ENCODE measurements at places on chromosomes 12 and 14.

- no peak for DNase-seq
Observed at GRCh38 chr12:96434107-96434506, 33.9 kb upstream of the CDK17 start.

GRCh38 chr12:118050972-118051910 lies 9.7 kb downstream of the WSB2 start:
- DNase-seq, result no peak

- no peak for DNase-seq
Observed at GRCh38 chr12:123933214-123933613, 39.4 kb downstream of the CCDC92 start.

GRCh38 chr12:622416-622815 lies 40.8 kb downstream of the NINJ2 start:
- DNase-seq, result no peak

GRCh38 chr12:65827827-65828231 lies 3.5 kb downstream of the HMGA2 start:
- peak; percentile 40 for DNase-seq

DNA sequence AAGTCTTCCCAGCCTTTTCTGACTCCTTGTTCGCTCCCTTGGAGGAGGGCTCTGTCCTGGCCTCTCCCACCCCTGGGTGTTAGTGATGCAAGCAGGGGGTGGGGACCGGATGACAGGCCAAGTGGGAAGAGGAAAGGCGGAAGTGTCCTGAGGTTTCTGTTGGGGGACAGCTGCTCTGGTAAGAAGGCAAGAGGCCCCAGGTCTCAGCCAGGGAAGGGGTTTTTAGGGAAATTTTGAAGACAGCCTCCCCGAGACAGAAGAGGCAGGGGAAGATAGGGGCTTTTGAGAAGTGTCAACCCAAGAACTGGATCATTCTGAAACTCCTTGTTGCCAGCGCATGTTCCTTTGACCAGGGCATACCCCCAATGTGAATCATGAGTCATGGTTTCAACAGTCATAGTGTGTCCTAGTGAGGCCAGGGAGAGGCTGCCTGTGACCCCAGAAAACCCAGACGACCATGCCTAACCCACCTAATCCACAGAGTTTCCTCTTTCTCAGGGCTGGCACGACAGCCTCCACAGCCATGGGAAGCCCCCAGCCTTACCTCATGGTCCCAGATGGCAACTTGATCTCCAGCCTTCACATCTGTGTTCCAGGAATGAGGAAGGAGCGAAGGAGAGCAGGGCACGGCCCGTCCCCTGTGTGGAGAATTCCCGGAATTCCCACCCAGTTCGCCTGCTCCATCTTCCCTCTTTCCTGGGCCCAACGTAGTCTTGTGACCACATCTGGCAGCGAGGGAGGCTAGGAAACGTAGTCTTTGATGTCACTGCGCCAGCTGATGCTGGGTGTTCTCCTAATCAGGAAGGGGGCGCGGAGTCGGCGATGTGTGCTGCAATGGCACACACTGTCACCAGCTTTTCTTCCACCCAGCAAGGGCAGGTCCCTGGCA lies 4.9 kb upstream of the GPR132 start:
- no peak for DNase-seq

DNA sequence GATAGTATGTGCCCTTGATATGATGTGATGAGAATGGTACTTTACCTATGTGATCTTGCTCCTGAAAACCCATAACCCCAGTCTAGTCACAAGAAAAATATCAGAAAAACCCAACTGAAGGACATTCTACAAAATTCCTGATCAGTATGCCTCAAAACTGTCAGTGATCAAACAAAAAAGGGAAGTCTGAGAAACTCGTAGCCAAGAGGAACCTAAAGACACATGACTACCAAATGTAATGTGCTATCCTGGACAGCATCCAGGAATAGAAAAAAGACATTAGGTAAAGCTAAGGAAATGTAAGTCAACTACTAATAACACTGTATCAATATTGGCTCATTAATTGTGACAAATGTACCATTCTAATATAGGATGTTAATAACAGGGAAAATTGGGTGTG lies 4.1 kb upstream of the WIF1 start:
- DNase-seq, result no peak

DNA sequence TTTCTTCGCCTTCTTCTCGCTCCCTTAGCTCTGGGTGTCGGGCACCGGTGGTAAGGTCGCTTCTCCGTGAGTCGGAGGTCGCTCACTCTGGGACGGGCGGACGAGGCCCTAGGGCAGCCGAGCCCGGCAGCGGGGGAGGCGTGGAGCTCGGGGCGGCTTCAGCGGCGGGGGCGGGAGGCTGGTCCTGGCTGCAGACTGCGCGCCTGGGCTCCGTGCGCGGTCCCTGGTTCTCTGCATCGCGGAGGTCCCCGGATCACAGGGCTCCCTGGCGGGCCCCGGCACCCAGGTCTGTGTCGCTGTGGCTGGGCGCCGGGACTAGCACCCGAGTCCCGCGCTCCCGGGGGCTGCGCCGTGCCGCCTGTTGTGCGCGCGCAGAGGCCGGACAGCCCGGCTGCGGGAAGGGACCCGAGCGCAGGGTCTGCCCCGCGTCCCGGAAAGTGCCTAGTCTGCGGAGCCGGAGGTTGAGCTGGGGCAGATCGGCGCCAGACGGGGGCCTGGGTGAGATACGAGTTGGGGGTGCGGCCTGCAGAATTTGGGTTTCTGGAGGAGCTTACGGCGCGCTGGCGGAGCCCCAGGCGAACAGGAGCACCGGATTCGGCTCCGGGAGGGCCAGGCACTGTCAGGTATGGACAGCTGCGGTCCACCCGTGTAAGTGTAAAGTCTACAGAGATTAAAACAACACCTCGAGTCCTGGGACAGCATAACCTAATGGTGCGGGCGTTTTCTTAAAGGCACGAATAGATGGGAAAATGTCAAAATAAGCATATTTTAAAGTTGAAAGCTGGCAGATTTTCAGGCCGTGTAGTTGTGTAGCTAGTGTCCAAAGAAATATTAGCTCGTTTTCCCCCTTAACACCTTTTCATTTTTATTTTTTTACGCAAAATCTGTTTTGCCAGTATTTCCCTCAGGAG lies 713 bp downstream of the FRMD6 start:
- DNase-seq, result peak; percentile 73

- DNase-seq, result no peak
Observed at GRCh38 chr12:131918311-131919050, 10.6 kb upstream of the PUS1 start.

DNA sequence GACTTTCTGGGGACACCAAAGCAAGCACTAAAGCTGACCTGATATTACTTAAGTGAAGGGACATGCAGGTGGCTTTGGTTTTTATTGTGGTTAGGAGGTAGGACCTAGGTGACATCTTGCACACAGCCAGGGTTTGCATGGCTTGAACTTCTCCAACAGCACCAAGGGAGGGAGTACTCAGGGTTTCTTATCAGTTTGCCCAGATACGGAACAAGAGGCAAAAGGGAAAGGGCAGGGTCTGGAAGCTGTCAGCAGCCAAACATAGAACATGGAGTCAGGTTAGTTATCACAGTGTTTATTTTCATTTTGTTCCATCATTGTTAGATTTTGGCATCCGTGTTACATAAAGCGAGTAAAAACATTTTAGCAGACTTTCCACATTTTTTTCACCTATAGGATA lies 186.3 kb upstream of the CLEC14A start:
- no peak for DNase-seq

GRCh38 chr12:71069311-71069710 lies 88.5 kb downstream of the TSPAN8 start:
- no peak for DNase-seq

GRCh38 chr14:84397631-84398030 lies 1132.3 kb upstream of the FLRT2 start:
- no peak for DNase-seq

GRCh38 chr12:76908303-76909017 lies 29.6 kb upstream of the CSRP2 start:
- DNase-seq, result no peak

DNA sequence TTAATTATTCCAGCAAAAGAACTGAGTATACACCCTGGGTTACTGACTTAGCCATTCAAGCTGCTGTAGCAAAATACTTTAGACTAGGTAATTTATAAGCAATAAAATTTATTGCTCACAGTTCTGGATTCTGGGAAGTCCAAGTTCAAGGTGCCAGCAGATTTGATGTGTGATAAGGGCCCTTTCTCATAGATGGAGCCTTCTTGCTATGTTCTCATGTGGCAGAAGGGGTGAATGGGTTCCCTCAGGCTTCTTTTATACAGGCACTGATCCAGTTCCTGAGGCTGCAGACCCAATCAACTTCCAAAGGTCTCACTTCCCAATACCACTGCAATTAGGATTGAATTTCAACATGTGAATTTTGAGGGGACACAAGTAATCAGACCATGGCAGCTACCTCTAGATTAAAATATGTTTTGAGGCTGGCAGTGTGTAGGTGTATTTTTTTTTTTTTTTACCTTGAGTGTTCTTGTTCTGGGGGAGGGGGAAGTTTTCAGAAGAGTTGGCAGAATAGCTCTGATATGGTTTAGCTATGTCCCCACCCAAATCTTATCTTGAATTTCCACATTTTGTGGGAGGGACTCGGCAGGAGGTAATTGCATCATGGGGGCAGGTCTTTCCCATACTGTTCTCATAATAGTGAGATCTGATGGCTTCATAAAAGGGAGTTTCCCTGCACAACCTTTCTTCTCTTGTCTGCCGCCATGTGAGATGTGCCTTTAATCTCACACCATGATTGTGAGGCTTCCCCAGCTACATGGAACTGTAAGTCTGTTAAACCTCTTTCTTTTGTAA lies 178.2 kb downstream of the RASSF9 start:
- DNase-seq, result no peak

- DNase-seq, result no peak
Observed at GRCh38 chr12:128879898-128880764, 26.9 kb downstream of the GLT1D1 start.

DNA sequence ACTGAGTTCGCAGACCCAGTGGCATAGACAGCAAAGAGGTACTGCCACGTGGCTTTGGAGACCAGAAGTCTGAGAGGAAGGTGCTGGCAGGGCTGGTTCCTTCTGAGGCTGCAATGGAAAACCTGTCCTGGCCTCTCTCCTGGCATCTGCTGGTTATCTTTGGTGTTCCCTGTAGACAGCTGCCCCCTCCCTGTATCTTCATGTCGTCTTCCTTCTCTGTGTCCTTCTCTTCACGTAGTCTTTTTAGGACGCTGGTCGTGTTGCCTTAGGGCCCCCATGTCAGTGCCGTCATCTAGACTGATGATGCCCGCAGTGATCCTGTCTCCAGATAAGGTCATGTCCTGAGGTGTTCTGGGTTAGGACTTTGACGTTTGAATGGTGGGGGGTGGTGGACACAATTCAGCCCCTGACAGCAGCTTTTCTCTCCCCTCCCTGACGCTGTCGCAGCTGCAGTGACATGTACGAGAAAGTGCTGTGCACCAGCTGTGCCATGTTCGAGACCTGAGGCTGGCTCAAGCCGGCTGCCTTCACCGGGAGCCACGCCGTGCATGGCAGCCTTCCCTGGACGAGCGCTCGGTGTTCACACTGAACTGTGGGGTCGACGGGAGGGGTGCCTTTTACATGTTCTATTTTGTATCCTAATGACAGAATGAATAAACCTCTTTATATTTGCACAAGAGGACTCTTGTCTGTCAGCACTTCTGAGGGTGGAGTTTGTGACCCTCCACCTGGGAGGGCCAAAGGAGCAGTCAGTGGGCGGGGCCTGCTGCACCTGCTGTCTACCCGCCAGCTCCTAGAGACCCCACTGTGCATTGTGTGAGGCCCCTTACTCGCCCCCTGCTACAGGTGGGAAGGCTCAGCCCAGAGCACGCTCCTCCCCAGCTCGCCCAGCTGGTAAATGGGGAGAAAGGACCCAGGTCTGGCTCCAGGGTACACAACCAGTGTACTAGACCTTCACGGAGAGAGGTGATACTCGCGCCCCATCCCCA lies 6.3 kb downstream of the SIVA1 start:
- no peak for DNase-seq

DNA sequence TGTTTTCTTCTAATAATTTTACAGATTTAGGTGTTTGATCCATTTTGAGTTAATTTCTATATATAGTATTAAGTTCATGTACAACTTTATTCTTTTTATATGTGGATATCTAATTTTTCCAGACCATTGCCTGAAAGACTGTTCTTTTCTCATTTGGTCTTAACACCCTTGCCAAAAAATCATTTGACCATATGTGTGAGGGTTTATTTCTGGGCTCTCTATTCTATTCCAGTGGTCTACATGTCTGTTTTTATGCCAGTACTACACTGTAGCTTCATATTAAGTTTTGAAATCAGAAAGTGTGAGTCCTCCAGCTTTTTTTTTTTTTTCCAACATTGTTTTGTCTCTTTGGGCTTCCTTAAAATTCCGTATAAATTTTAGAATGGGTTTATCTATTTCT lies 554.1 kb downstream of the KCNH5 start:
- no peak for DNase-seq

- no peak for DNase-seq
Observed at GRCh38 chr14:21255385-21256101, 13.7 kb downstream of the HNRNPC start.

DNA sequence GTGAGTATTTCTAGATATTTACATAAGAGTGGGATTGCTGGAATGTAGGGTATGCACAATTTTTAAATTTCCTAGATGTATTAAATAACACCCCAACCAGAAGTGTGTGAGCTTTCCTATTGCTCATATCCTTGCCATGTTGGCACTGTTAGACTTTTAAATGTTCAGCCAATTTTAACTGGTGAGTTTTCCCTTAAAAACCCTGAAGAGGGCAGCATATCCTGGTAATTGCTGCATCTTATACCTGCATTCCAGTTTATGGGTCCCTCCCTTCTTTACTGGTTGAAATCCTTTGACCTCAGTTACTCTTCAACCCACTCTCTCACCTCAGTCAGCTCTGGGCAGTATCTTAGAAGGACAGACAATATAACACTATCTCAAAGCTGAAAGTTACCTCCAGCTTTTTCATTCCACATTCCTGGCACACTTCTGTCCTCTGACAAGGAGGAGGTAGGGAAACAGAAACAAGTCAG lies 270.6 kb downstream of the PAWR start:
- peak; percentile 47 for DNase-seq

GRCh38 chr12:48776956-48777355 lies 11.9 kb downstream of the ADCY6 start:
- DNase-seq, result no peak

DNA sequence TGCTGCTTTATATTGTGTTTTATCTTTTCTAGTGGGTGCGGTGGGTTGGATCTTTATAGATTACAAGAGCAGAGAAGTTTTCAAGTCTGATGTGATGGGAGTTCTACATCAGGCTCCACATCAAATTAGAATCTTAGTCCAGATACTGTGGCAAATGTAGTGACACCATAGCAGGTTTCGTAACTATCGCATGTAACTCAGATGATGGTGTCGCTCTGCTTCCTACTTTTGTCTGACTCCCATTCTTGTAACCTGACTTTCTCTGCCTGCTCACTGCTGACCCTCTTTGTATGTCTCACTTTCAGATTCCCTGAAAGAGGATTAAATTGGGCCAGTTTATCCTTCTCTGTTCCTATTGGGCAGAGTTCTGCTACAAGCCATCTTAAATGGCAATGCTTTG lies 22.8 kb upstream of the FBXO34 start:
- no peak for DNase-seq

- no peak for DNase-seq
Observed at GRCh38 chr12:31752450-31752849, 23.6 kb upstream of the AMN1 start.

GRCh38 chr14:67674139-67674479 lies 323 bp downstream of the VTI1B start:
- DNase-seq, result peak; percentile 90
